Prostate gland (tissue), 2 donors: ENCODE measurements at places on chromosomes 1 and 21.

GRCh38 chr1:65434760-65435159 is 14.3 kb downstream of the LEPR start:
- no peak for DNase-seq

DNA sequence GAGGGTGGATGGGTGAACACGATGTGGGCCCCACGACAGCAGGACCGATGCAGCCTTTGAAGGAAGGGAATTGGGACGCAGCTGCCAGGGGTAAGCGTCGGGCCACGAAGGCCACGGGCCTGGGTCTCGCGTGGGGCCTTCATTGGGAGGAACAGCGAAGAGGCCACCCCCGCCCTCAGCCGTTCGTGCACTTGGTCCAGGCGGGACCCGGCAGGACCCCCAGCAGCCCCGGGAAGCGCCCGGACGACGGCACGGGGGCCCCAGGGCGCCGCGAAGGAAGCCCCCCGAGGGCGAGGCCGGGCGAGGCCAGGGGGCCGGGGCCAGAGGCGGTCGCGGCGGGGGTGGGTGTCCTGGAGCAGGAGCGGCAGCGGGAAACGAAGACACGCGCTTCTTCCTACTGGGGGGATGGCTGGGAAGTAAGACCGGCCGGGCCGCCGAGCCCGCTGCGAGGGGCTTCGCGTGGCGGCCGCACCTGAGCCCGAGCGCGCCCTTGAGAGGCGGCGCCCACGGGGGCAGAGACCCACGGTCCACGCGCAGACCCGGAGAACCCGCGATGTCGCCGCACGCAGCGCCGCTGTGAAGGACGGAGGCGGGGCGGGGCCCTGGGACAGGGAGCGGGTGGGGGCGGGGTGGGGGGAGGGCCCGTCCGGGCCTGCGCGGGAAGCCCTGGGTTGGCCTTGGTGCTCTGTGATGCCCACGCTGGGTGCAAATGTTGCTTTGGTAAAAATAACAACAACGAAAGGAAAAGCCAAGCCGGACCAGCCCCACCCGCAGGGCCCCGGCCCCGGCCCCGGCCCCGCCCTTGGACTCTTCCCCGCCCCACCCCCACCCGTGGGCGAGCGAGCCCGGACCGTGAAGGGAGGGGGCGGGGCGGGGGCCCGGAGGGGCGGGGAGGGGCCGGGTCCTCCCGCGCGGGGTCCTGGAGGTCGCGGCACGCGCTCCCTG is 56.0 kb upstream of the ADARB1 start:
- no peak for DNase-seq

- DNase-seq, result no peak
Observed at GRCh38 chr1:156259805-156260204, 11.9 kb upstream of the PAQR6 start.

DNA sequence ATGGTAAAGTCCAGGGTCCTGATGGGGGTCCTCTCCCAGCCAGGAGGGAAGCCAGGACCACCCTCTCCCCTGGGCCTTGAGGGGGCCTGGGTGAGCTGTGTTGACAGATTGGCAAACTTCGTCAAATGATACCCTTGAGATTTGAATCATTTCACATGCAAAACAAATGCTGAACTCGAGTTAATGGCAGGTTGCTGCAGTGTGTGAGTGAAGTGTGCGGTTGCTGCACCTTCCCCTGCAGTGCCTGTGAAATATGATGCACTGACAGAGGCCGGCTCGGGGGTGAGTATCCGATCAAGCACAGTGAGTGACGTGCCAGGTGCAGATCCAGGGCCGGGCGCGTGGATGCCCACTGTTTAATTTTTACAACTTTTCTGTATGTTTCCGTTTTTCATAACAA is 5.7 kb upstream of the KRTAP12-1 start:
- no peak for DNase-seq

GRCh38 chr1:25068316-25068715 is 138.2 kb upstream of the RUNX3 start:
- no peak for DNase-seq

GRCh38 chr1:175675017-175675416 is 68.4 kb downstream of the TNR start:
- no peak for DNase-seq
